Central memory CD8-positive, alpha-beta T cell (primary cell): ENCODE measurements at places on chromosomes 7 and 10.

DNA sequence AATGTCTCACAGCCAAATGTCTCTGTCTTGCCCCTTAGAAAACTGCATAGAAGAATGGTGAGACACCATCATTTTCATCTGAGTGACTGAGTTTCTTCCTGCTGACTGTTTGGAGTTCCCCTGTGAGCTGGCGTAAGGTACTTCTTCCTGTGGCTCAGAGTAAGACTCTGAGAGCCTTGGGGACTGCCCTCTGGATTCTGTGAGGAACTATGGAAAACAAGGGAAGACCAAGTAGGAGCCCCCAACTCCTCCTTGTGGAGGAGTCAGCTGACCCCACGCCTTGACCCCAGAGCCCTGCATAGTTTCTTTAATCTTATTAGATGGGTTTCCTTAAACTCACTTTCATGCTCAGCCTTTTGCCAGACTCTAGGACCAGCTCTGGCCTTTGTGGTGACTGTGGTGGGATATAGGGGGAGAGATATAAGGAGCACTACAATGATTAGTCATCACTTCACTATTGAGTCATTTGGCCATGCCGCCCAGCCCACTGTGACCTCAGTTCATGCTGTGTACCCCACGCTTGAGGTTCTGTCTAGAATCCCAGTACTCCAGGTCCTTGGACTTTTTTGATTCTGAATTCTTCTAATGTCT, 51.8 kb upstream of the FAM133B start:
- peaks cover 4% of the 10 kb centered on the region for H3K36me3 ChIP-seq
- H3K4me3 ChIP-seq = peak overlapping the region; percentile 6
- DNase-seq = no peak
- H3K27me3 ChIP-seq = no peaks in the 10 kb centered on the region
- H3K4me1 ChIP-seq = peaks cover 58% of the 10 kb centered on the region

GRCh38 chr7:6276911-6277408, 4.5 kb upstream of the CYTH3 start:
- no peak for DNase-seq
- no peak overlapping the region for H3K27ac ChIP-seq
- peaks cover 2% of the 10 kb centered on the region for H3K36me3 ChIP-seq
- H3K27me3 ChIP-seq = no peaks in the 10 kb centered on the region

DNA sequence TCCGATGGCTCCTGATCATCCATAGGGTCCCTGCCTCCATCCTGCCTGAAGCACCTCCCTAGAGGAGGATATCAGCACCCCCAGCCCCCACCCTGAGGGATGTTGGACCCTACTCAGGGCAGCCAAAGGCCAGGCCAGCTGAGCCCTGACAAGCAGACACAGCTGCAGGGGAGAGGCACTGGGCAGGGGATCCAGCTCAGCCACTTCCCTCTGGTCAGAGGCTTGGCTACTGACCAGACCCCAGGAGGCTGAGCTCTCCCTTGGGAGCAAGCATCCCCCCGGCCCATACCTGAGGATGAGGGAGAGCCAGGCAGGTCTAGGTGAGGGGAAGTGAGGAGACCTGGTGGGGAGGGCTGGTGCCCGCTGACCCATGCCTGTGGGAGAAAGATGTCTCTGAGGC, 6.6 kb downstream of the LDB3 start:
- DNase-seq = no peak
- H3K27me3 ChIP-seq = no peaks in the 10 kb centered on the region
- no peaks in the 10 kb centered on the region for H3K4me1 ChIP-seq

DNA sequence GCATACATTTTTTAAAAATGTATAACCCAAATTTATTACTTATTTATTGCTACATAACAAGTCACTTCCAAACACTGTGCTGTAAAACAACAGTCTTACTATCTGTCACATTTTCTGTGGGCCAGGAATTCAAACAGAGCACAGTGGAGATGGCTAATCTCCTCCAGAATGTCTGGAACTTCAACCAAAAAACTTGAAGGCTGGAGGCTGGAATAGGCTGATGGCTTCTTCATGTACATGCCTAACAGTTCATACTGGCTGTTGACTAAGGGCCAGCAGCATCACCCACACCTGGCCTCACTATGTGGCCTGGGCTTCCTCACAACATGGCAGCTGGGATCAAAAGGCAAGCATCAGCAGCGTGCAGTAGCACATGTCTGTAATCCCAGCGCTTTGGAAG, 92.4 kb upstream of the KMT2E start:
- DNase-seq = no peak
- no peaks in the 10 kb centered on the region for H3K4me1 ChIP-seq
- no peak overlapping the region for H3K4me3 ChIP-seq
- no peaks in the 10 kb centered on the region for H3K27me3 ChIP-seq

- DNase-seq = no peak
- H3K4me1 ChIP-seq = peaks cover 15% of the 10 kb centered on the region
- no peak overlapping the region for H3K27ac ChIP-seq
- H3K36me3 ChIP-seq = peaks cover 5% of the 10 kb centered on the region
- H3K4me3 ChIP-seq = no peak overlapping the region
Measured at GRCh38 chr7:134714470-134715205, 64.8 kb upstream of the CALD1 start.

- no peaks in the 10 kb centered on the region for H3K27me3 ChIP-seq
- peak overlapping the region; percentile 81 for H3K27ac ChIP-seq
- H3K4me3 ChIP-seq = no peak overlapping the region
- H3K4me1 ChIP-seq = peaks cover 38% of the 10 kb centered on the region
- peaks cover 20% of the 10 kb centered on the region for H3K36me3 ChIP-seq
- no peak for DNase-seq
Measured at GRCh38 chr7:1892011-1892965, 222.2 kb downstream of the ELFN1 start.

DNA sequence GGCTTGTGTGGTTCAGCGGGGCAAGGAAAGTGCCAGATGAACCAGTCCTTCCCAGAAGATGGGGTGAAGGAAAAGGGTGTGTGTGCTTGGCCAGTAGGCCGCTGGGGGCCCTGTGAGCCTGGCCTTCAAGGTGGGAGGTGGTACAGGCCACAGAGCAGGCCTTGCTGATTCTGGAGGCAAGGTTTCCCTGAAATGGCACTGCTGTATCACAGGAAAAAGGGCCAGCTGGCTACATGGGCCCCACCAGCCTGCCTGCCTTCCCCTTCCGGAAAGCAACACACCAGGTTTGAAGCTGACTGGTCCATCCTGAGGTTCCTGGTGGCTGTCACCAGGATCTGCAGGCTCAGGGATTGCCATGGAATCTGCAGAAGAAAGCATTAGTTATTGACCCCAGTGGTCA, 12.5 kb downstream of the MMRN2 start:
- no peak overlapping the region for H3K27ac ChIP-seq
- H3K4me1 ChIP-seq = no peaks in the 10 kb centered on the region
- no peak for DNase-seq
- H3K27me3 ChIP-seq = peaks cover 10% of the 10 kb centered on the region
- H3K4me3 ChIP-seq = no peak overlapping the region

- no peak for DNase-seq
- no peak overlapping the region for H3K4me3 ChIP-seq
- H3K4me1 ChIP-seq = no peaks in the 10 kb centered on the region
- H3K36me3 ChIP-seq = no peaks in the 10 kb centered on the region
Measured at GRCh38 chr10:42955493-42955889, 121.4 kb upstream of the RET start.

- H3K4me1 ChIP-seq = peaks cover 41% of the 10 kb centered on the region
- DNase-seq = no peak
- no peak overlapping the region for H3K27ac ChIP-seq
- H3K4me3 ChIP-seq = no peak overlapping the region
- H3K36me3 ChIP-seq = peaks cover 7% of the 10 kb centered on the region
Measured at GRCh38 chr7:116957874-116958273, 4.6 kb downstream of the ST7 start.

DNA sequence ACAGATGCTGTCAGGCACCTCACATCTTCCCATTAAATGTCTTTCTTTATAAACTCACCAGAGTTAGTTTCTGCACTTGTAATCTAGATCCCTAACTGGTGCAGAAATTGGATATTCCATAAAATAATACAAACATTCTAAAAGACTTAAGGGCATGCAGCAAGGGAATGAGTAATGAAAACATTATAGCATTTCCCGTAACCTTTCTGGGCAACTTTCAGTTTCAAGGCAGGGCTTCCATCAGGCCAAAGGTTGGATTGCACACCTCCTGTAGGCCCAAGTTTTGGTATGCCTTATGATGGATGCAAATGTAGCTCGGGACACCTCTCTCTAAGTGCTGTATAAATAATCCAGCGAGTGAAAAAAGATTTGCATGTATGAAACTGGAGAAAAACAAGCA, 129.9 kb upstream of the LYZL2 start:
- H3K4me3 ChIP-seq = no peak overlapping the region
- no peaks in the 10 kb centered on the region for H3K27me3 ChIP-seq
- H3K36me3 ChIP-seq = no peaks in the 10 kb centered on the region

DNA sequence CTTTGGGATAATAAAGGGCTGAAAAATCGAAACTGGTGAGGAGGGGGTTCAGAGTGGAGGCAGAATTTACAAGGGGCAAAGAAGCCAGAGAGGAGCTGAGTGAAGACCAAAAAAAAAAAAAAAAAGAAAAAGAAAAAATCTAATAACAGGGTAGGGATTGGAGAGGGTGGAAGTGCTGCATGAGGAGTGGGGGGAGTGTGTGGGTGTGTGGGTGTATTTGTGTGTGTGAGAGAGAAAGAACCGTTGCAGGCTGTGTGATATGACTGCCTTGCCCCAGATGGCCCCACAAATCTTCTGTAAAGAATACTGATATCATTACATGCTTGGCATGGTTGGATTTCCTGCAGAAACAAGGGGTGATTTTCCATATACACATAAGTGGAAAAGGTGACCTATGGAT, 207.8 kb upstream of the IMMP2L start:
- no peak overlapping the region for H3K4me3 ChIP-seq
- no peaks in the 10 kb centered on the region for H3K4me1 ChIP-seq
- peaks cover 22% of the 10 kb centered on the region for H3K27me3 ChIP-seq
- H3K27ac ChIP-seq = no peak overlapping the region
- no peak for DNase-seq

DNA sequence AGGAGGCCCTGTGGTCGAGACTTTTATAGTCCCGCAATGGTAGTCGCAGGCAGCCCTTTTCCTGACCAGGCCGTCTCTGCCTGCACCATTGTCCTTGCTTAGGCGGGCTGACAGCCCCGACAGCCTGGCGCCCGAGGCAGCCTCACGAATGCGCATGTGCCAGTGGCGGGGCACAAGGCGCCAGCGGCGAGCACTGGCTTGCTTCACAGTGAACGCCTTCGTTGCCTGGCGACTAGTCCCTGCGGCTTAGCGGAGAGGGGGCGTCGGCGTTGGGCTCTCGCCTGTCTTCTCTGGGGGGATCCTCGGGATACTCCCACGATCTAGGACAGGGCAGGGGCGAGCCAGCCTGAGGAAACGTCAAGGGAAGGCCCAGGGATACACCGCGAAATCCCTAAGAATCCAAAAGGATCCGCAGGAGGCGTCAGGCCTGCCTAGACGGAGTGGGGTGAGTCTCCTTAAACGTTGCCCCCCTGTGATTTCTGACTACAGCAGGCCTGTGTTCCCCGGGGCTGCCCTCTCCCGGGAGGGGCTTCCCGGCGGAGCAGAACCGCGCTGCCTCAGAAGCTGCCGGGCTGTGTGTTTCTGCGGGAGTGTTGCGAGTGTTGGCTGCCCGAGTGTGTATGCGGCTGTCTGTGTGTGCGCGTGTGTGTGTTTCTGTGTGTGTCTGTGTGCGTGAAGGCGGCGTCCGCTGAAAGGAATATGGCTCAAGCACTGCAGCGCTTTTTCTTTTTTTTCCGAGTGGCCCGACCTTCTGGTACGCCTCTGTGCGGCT, 20.5 kb upstream of the ZNF273 start:
- no peak for DNase-seq
- H3K36me3 ChIP-seq = peaks cover 3% of the 10 kb centered on the region
- H3K4me3 ChIP-seq = peak overlapping the region; percentile 52
- H3K4me1 ChIP-seq = peaks cover 11% of the 10 kb centered on the region
- peaks cover 89% of the 10 kb centered on the region for H3K27me3 ChIP-seq
